Activated T-cell treated with anti-CD3 and anti-CD28 coated beads for 24 hours (primary cell): ENCODE measurements at places on chromosomes 2 and 18.

- no peak for DNase-seq
These were observed 17.3 kb downstream of the ACMSD start for GRCh38 chr2:134855709-134856108.

GRCh38 chr18:55400590-55401541, 187.1 kb downstream of the TCF4 start:
- no peak for DNase-seq

DNA sequence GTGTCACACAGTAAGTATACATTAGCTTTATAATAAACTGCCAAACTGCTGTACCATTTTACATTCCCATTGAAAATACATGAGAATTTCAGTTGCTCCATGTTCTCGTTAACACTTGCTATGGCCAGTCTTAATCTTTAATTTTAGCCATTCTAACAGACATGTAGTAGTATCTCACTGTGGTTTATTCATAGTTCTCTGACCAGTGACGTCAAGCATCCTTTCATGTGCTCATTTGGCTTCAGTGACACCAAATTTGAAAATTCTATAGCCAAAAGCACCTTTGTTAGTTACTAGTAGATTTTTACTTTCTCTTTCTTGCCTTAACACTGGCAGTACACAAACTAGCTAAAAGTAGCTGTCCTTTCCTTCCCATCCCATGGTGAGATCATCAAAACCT, 43.0 kb downstream of the CYP1B1 start:
- DNase-seq: no peak

- no peak for DNase-seq
These were observed 62.7 kb downstream of the BIN1 start for GRCh38 chr2:127044165-127044718.

GRCh38 chr2:171578127-171578803, 56.0 kb downstream of the CYBRD1 start:
- no peak for DNase-seq
